ENCODE measurements at places on chromosomes 5 and 9.

DNA sequence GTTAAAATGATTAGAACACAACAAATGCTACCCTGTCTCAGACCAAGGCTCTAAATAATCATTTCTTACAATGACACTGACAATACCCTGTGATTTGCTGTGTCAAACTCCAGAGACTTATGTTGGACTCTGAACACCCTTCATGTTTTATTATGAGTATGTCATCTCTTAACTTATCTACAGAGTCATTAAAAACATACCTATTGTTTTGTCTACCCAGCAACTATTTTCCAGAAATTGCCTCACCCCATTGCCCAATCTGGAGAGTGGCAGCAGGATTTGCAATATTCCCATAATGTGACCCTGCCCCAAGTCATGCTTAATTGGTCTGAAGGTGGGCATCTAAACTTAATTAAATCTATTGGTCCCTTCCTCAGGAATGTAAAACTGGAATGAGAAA is 23.0 kb upstream of the KIF2A start:
- no peak for DNase-seq

- no peak for DNase-seq
Observed at GRCh38 chr5:43425983-43426382, 13.8 kb upstream of the CCL28 start.

- DNase-seq, result no peak
Observed at GRCh38 chr9:70672161-70672649, 257.7 kb upstream of the KLF9 start.

DNA sequence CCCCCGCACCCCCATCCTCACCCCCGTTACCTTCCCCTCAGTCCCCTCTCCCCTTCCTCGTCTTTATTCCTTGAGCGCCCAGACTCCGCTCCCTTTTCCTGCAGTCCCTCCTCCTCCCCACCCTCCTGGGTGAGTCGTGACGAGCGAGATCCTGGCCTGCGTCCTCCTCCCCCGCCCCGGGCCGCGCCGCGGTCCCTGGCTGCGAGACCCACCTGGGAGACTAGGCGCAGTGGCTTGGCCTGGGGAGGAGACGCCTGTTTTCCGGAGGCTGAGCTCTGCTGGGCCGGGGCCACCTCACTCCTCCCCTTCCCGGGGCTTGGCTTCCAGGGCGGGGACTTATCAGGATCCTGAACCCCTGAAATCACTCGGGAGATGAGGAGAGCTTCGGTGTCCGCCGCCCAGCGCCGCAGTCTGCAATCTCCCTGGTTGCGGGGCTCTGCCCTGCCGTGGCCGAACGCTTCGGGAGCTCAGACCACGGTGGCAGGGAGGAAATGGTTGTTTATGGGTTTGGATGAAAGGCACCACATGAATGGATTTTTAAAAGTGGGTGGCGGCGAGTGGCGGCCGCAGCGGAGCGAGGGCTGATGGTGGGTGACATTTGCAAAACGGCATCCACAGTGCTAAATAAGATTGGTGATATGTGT is 984 bp downstream of the STXBP1 start:
- DNase-seq, result no peak

DNA sequence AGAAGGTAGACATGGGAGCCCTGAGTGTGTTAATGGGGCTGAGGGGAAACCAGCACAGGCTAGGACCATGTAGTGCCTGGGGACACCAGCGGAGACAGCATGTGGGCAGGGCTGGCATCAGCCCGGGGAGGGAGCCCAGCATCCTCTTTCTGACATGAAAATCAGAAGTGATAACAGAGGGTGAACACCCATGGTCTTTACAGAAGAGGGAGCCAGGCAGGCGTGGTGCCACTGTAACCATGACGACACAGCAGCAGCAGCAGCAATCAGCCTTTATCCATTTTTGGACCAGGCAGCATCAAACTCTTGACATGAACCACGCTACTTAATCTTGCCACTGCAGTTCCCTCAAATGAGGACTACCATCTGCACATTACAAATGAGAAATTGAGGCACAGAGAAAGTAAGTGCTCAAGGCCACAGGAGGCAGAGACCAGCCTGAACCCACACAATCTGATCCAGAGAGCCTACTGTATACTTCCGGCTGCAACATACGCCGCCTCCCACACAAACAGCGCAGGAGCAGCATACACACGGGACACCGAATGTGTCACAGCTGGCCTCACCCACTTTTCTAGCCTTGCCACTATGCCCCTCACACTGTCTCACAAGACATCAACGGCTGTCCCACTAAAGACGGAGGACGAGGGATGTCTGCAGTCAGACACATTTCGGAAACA is 23.8 kb downstream of the CAMSAP1 start:
- no peak for DNase-seq

- DNase-seq, result no peak
Observed at GRCh38 chr5:26003966-26004365, 1034.4 kb downstream of the CDH9 start.

DNA sequence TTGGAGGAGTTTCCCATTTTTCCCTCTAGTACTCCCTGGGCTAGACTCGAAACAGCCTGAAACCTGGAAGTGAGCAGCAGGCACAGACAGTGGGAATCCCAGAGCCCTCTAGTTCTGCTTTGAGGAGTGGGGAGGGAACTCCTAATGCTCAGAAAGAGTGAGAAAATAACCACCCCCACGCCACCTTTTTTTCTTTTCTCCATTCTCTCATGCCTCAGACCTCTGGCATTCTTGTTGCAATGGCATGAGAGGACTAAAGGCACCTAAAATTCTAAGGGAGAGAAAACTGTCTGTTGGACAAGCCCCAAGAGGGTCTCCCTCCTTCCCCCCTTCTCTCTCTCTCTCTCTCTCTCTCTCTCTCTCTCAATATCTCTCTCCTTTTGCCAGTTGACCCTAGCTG is 15.1 kb upstream of the IRF1 start:
- no peak for DNase-seq

DNA sequence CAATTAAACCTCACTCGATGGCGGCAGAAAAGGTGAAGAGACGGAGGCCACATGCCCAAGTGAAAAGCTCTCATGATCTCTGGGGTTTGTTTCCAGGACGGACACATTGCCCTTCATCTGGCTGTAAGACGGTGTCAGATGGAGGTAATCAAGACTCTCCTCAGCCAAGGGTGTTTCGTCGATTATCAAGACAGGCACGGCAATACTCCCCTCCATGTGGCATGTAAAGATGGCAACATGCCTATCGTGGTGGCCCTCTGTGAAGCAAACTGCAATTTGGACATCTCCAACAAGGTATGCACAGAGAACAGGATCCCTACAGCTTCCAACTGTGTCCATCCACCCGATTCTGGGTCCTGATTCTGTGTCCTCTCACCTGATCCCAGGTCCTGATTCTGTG is 74.5 kb upstream of the CTSL start:
- DNase-seq, result no peak

DNA sequence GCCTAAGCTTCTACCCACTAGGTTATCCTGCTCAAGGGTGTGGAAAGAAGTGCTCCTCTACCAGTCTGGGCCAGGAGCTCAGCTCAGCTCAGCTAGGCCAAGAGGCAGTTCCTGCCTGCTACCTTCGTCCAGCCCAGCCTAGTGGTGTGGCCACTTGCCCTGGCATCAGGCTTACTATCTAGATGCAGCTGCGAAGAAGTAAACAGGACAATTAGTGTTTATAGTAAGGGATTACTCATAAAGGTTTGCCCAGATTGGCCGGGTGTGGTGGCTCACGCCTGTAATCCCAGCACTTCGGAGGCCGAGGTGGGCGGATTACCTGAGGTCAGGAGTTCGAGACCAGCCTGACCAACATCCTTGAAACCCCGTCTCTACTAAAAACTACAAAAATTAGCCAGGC is 12.8 kb upstream of the SPATA24 start:
- DNase-seq, result no peak

DNA sequence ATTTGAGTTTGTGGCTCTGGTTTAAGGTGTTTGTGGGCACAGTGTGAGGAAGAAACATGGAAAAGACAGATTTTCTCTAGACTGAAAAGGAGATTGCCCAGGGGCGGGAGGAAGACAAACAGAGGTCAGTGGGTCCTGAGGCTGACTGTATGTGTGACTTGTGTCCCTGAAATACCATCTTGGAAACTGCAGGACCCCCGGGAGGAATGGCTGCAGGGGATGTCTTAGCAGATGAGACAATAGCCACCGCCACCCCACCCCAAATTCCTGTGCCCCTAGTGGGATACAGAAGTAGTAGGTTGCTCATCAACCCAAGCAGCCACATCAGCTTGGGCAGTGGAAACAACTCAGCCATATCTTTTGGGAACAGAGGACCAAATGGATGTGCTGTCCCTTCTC is 1.7 kb upstream of the PSAT1 start:
- DNase-seq, result no peak

GRCh38 chr9:134088063-134088725 is 20.4 kb upstream of the BRD3 start:
- no peak for DNase-seq

- no peak for DNase-seq
Observed at GRCh38 chr9:68648971-68649370, 56.1 kb upstream of the PIP5K1B start.

- no peak for DNase-seq
Observed at GRCh38 chr9:122031776-122032175, 61.3 kb downstream of the TTLL11 start.

DNA sequence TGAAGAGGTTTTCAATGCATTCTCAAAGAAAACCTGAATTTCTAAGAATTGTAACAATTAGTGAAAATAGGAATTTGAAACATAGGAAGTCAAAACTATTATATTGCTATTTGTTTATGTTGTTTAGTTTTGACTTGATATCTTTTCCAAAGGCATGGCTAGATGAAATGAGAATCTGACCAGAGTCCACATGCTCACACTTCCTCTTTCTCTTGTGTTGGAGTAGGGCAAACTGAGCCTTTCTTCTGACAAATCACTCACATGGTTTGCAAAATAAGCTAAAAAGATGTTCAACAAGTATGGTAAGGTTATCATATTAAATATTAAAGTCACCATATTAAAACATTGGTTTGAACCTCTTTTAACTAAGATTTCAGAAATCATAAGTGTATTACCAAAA is 512.6 kb downstream of the ISL1 start:
- no peak for DNase-seq

- no peak for DNase-seq
Observed at GRCh38 chr9:91042541-91042940, 240.9 kb downstream of the SYK start.

GRCh38 chr9:129259375-129259774 is 81.3 kb upstream of the IER5L start:
- DNase-seq, result no peak

GRCh38 chr9:61673664-61674381 is 484.0 kb downstream of the SPATA31A7 start:
- DNase-seq, result no peak

GRCh38 chr9:87039809-87040392 is 92.6 kb upstream of the GAS1 start:
- DNase-seq, result no peak

GRCh38 chr9:86349271-86349670 is 4.9 kb downstream of the TUT7 start:
- DNase-seq, result no peak

- no peak for DNase-seq
Observed at GRCh38 chr9:68515326-68516017, 25.2 kb downstream of the TMEM252 start.

DNA sequence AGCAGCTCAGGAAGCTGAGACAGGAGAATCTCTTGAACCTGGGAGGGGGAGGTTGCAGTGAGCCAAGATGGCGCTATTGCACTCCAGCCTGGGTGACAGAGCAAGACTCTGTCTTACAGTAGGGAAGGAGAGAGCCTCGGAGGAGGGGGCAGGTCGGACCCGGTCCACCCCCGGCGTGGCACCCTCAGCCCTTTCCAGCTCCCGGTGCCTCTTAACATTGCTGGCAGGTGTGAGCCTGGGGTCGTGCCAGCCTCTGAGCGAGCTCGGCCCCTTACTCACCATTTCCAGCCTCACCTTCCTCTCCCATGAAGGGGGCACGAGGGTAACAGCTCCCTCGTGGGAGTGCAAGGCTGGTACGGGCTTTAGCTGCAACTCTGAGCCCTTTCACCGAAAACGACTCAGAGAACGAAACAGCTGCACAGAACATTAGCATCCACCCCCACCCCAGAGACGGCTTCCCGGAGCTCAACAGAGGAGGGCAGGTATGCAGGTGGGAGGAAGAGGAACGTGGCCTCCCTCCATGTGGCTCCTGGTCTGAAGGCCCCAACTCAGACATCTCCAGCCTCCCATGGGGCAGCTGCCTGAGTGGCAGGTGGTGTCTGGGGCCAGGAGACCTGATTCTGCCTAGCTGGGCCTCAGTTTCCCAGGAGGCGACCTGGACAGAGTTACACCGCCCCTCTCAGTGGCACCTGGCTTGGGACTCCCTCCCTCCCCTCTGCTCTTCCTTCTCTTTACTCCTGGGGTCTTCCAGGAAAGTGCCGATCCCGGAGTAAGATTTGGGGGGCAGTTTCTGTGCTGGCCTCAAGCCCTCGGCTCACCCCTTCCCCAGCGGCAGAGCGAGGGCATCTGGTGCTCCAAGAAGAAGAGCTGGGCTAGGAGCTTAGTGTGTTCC is 28.5 kb upstream of the ABO start:
- DNase-seq, result no peak

DNA sequence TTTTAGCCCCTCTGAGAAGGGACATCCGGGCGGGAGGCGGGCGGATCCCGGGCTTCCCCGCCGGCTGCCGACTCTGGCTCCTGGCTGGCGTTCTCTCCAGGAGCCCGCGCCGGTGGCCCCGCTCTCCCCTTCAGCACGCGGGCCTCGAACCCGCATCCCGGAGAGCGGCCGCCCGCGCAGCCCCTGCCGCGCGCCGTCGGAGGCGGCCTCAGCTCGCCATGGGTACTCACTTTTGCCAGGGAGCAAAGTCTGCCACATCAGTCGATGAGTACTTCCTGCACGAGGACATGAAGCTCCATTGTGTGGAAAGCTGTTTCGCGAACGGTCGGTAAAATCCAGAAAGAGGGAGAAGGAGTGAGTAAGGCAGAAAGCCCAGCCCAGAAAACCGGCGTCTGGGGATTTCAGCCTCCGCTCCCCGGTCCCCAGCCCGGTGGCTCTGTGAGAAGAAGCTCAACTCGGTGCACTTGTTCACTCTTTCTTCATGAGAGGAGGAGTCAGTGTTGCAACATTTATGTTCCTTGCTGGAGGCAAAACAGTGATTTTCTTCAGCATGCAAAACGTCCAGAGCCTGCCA is at the start of gene PRLR:
PRLR (minus strand) TSS at position 450 of the 574 bp plus-strand sequence. CDS start 140,867 bp downstream, outside the sequence.
- no peak for DNase-seq

DNA sequence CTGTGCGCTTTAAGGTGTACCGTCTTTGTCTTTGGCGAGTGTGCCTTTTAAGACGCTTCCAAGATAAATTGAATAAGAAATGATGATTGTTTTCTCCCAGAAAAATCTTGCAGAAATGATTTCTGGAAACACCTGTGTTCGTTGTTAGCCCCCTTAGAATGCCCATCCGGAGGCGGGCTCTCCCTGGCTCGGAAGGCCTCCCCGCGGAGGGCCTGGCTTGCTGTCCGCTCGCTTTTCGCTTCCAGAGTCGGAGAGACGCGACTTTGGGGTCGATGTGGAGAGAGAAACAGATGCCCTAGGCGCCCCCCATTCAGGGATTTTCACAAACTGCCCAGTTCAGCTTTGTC is 23.9 kb downstream of the LECT2 start:
- DNase-seq, result no peak

DNA sequence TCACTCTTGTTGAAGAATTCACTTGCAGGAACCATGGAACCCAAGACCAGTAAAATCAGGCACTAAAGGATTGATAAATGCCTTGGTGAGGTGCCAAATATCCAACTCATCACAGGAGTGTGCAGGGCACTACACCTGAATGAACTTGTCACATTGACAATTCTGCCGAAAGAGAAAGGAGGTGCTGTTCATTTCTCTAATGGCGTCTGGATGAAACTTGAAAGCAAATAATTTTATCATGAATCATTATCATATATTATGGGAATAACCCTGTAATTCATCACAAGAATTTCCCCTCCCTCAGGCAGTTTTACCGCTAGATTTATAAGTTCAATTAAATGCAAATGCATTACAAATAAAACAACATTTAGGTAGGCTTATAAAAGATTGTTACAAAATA is 360.0 kb downstream of the GLIS3 start:
- no peak for DNase-seq

GRCh38 chr9:114957558-114957957 is 27.2 kb upstream of the TNFSF8 start:
- no peak for DNase-seq

Data from activated CD8-positive, alpha-beta memory T cell treated with anti-CD3 and anti-CD28 coated beads for 4 hours (primary cell).